HT1080 (cell line): ENCODE measurements at places on chromosomes 5 and 9.
A peak's percentile ranks its signal among the peaks of the same experiment; 100 is the strongest.

DNA sequence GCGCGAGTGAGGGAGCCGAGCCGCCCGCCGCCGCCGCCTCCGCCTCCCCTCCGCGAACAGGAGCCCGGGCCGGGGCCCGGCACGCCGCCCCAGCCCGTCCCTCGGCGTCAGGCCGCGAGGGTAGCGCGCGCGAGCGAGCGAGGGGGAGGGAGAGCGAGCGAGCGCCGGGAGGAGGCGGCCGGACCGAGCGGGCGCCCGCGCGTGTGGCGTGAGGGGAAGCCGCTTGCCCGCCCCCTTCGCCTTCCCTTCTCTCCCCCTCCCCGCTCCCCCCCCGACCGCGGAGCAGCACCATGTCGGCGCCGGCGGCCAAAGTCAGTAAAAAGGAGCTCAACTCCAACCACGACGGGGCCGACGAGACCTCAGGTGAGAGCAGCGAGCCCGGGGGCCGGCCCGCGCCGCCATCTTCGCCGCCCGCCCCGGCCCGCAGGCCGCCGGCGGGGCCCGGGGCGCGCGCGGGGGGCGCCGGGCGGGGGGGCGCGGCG, 312 bp downstream of the SET start:
- DNase-seq, result no peak

DNA sequence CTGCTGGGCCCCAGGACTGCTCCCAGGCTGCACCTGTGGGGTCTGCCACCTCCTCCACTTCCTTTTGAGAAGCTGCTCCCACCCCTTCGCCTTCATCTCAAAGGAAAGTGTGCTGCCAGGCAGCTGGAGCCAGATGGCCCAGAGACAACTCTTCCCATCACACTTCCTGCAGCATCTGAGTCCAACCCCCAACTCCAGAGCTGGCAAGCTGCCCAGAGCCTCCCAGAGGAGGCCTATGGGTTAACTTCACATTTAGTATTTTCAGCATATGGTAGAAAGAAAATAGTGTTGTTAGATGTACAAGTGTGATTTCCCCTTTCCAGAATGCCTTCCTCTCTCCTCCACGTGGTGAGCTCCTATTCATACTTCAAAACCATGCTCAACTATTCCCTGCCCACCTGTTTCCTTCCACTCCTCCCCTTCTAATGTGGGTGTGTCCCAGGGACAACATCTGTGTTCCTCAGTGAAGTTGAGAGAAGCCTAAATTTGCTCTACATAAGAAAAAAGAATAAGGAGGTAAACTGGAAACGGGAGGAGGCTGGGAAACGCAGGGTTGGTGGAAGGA, 38.6 kb upstream of the KCNMB1 start:
- peak; percentile 23 for DNase-seq

DNA sequence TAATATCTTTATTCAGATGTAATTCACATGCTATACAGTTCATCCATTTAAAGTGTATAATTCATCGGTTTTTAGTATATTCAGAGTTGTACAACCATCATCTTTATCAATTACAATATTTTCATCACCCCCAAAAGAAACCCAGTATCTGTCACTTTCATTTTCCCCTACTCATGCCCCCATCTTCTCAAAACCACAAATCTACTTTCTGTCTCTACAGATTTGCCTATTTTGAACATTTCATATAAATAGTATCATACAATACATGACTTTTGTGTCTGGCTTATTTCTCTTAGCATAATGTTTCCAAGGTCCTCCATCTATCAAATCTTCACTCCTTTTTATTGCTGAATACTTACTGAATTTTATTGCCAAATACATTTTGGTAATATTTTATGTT, 305.1 kb upstream of the SGCD start:
- DNase-seq, result no peak

GRCh38 chr9:69815313-69815712, 5.3 kb upstream of the CFAP95 start:
- no peak for DNase-seq

- no peak for DNase-seq
Measured at GRCh38 chr9:77161966-77162365, 15.4 kb upstream of the VPS13A start.

- no peak for DNase-seq
Measured at GRCh38 chr9:111023128-111023527, 15.1 kb downstream of the LPAR1 start.

- DNase-seq, result no peak
Measured at GRCh38 chr5:91850031-91850430, 466.9 kb upstream of the ARRDC3 start.
